H1 (cell line): ENCODE measurements at places on chromosomes 11 and 22. TPM values are rescaled to one million over a fixed set of nuclear protein-coding genes. Genes with fewer than 3 reads are reported as not detected.

- DNase-seq: no peak
- peaks cover 10% of the 10 kb centered on the region; the same call in 1 of the 2 replicates for H3K36me3 ChIP-seq
- H3K4me3 ChIP-seq: peak overlapping the region; percentile 30
- H3K27me3 ChIP-seq: peaks cover 60% of the 10 kb centered on the region
Observed at GRCh38 chr11:17734986-17735817, 621 bp downstream of the KCNC1 start.

DNA sequence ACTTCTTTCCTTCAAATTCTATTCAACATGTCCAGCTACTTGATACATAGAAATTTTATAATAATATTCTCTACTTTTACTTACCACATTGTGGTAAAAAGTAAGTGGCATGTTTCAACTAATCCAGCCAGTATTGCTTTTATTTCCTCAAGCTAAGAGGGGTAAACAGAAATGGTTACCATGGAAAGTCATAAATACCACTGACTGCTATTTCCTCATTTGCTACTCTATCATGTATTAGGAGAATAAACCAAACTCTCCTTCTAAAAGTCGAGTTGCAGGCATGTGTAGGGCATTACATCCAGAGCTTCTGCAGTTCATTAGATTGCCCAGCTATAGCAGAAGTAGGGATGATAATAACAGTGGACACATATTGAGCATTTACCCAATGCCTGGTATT is 208.4 kb downstream of the MAML2 start:
- no peaks in the 10 kb centered on the region for H3K27me3 ChIP-seq
- H3K36me3 ChIP-seq: no peaks in the 10 kb centered on the region
- DNase-seq: no peak
- no peak overlapping the region for H3K27ac ChIP-seq

GRCh38 chr11:93801366-93801765 is 17.3 kb downstream of the MED17 start:
- no peak overlapping the region for H3K27ac ChIP-seq
- no peak for DNase-seq
- peaks cover 37% of the 10 kb centered on the region for H3K36me3 ChIP-seq
- no peak overlapping the region for H3K4me3 ChIP-seq

GRCh38 chr11:112363527-112363926 is 102.9 kb upstream of the PLET1 start:
- H3K36me3 ChIP-seq: no peaks in the 10 kb centered on the region
- no peak overlapping the region for H3K27ac ChIP-seq
- no peak overlapping the region for H3K4me3 ChIP-seq
- H3K4me1 ChIP-seq: no peaks in the 10 kb centered on the region
- no peaks in the 10 kb centered on the region for H3K27me3 ChIP-seq
- DNase-seq: no peak

GRCh38 chr22:36998620-36999351 is 20.5 kb downstream of the TST start:
- H3K4me3 ChIP-seq: no peak overlapping the region
- H3K4me1 ChIP-seq: peaks cover 7% of the 10 kb centered on the region
- H3K27me3 ChIP-seq: 0 out of 2 replicates have a peak, but pooled peaks cover 3% of the 10 kb centered on the region

DNA sequence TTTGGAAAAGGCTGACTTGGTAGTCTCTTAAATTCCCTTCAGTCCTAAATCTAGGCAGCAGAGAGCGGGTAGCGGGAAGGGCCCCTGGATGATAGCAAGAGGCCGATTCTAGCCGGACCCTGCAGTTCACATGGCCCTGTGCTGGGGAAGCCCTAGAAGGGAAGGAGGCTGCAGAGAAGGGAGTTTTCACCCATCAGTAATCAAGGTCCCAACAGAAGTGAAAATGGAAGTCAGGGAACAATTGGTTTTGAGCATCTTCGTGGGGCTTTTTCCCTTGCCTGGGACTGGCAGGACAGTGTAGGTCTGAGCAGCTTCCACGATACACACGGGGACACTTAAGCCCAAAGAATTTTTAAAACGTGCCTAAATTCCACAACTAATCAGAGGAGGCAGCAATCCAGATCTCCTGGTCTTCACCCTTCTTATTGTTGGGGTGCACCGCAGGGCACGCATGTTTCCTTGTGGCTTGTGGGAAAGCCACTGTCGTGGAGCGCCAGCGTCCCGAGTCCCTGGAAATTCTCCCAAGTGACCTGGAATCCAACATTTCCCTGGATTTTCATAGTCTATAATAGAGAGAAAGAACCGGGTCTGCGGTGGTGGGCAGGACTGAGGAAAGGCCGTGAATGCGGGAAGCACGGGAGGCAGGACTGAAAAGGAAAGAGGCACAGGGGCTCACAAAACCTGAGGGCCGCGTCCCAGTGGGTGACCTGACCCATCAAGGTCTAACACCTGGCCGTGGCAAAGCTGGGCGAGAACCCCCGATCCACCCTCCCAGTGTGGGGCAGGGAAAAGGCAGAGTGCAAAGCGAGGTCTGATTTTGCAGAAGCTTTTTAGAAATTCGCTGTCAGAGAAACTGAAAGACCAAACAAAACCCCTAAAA is 846 bp upstream of the OAF start:
- H3K27me3 ChIP-seq: peaks cover 60% of the 10 kb centered on the region
- no peaks in the 10 kb centered on the region for H3K36me3 ChIP-seq
- DNase-seq: no peak
- H3K27ac ChIP-seq: no peak overlapping the region

Gene PGA5
- total RNA-seq: 0.67 and 0.84 TPM in 2 replicates

Gene SLC7A4
- total RNA-seq: 0.27 TPM in 1 of 2 replicates, not detected in the other

Gene KRTAP5-10
- not detected in 2 replicates for total RNA-seq
